ENCODE measurements at places on chromosomes 16 and 17.
A peak's percentile ranks its signal among the peaks of the same experiment; 100 is the strongest.

DNA sequence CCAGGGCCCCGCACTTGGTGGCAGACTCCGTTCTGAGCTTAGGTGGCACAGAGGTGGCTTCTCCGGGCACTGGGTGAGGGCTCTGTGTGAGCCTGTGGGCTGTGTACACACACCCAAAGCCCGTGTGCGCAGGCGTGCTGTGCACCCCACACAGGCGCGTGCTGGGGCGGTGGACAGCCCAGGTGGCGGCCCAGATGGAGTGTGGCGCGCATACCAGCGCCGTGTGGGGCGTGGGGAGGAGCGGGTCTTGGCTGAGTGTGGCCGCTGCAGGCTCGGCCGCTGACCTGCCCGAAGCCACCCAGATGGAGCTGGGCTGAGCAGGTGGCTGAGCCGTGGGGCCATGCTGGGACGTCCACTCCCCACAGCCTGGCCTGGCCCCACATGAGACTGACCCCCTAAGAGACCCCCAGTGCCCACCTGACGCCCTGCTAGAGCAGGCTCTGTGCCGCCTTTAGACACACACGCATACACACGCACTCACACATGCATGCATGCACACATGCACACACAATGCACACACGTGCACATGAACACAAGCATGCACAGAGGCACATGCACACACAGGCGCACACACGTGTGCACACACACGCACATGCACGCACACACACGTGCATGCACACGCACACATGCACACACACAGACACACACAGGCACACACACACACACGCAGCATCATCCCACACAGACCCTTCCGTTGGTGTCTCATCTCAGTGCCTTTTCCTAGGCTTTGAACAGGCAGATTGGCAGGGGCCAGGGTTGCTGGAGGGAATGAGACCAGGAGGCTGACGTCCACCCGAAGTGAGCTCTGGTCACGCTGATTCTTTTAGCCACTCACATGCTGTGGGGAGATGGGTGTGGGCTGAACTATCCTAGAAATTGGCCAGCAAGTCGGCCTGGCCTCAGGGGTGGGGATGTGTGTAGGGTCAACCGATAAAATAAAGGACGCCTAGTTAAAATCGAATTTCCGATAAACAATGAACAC lies 2.1 kb downstream of the PRR35 start:
- DNase-seq = no peak

DNA sequence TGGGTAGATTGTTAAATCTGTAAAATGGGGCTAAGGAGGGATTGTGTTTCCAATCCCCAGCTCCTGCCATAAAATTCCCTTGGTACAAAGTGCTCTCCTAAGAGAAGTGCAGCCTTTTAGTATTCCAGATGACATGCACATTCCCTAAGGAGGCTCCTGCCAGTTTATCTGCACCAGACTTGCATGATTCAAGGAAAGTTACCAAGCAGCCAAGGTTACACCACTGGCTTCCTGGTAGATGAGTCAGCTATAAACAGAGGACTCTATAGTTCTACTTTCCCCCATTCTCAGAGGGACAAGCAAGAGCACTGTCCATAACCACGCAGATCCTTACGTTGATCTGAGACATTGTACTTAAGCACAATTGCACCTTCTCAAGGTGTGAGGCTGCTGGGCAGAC lies 1.9 kb downstream of the CALB2 start:
- no peak for DNase-seq

GRCh38 chr17:28487881-28488532 lies 14.6 kb downstream of the SLC13A2 start:
- DNase-seq = no peak

GRCh38 chr16:694187-694862 lies 4.1 kb upstream of the WDR24 start:
- no peak for DNase-seq

- no peak for DNase-seq
Observed at GRCh38 chr17:8468127-8468526, 32.4 kb downstream of the NDEL1 start.

GRCh38 chr16:46948548-46949166 lies 24.8 kb downstream of the DNAJA2 start:
- no peak for DNase-seq

DNA sequence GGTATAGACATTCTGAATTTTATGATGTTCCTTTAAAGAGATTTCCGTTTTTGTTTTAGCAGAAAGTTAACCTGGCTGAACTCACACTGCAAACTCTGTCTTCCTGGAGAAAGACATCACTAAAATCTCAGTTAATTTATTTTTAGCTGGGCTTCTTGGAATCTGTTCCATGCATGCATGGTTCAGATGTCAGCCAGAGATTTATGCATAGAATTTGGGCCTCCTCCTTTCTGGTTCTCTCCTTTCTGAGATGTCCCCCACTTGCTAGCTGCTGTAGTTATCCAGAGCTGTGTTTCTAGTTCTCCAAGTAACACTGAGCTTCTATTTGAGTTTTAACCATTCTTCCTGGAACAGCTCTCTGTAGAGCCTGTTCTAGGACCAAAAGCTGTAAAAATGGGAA lies 77.3 kb upstream of the TANC2 start:
- DNase-seq = no peak

DNA sequence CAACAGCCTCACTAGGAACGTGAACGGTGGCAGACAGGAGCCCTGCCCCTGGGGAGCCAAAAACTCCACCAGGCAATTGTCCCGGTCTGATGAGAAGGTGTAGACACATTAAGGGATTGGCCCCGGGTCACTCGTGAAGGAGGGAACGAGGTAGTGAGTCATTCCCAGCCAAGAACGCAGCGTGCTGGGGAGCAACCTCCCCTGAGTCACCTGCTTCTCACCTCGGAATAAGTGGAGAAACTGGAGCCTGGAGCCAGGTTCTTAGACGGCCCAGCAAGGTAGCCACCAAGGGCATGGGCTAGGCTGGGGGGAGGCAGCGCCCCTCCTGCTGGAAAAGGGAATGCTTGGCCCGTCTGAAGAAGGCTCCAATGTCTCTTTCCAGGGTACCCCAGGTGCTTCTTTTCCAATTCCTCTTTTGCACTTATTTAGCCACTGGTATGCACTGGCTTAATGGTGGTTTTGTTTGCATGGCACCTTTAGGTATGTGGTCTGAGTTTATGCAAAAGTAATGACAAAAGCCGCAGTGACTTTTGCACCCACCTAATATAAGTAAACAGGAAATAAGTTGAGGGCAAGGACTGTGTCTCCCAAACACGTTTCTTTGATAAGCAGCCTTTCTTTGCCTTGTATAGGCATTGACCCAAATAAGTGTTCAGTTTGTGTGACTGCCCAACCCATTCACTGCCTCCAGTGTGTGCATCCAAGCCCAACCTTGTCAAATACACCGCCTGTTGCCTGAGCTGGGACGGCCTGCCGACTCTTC lies 1.8 kb upstream of the HELZ start:
- no peak for DNase-seq

GRCh38 chr17:82752371-82753200 lies 721 bp downstream of the TBCD start:
- no peak for DNase-seq

GRCh38 chr17:76267051-76267576 lies 2.0 kb downstream of the UBALD2 start:
- DNase-seq = no peak

- DNase-seq = peak; percentile 95
Observed at GRCh38 chr16:29029168-29029994, 44.5 kb downstream of the LAT start.

GRCh38 chr17:48545539-48545938 lies 630 bp upstream of the HOXB2 start:
- no peak for DNase-seq

GRCh38 chr17:40443196-40443987 lies at the start of gene IGFBP4:
TSS of gene IGFBP4 (plus strand) at chr17:40443450. CDS start at chr17:40443736, 286 bp downstream.
- DNase-seq = peak; percentile 51

- no peak for DNase-seq
Observed at GRCh38 chr16:19923396-19923795, 38.7 kb upstream of the GPRC5B start.

- no peak for DNase-seq
Observed at GRCh38 chr16:66207139-66207882, 159.2 kb upstream of the CDH5 start.

- no peak for DNase-seq
Observed at GRCh38 chr16:81676066-81676882, 102.8 kb upstream of the PLCG2 start.

DNA sequence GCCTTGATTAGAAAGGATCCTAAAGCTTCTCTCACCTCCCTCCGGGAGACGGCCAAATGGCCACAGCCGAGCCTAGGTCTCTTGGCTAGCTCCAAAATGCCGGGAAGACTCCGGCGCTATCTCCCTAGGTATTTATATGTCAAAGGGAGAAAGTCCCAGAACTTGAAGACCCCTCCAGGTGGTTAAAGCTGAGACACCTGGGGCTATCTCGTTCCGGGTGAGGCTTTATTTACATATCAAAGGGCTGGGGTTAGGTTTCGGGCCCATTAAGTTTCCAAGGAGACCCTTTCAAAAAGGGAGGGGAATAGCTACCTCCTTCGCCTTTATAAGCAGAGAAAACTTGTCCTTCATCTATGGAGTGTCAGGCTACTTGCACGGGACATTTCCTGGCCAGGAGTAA lies 70.9 kb upstream of the KIFC3 start:
- DNase-seq = no peak

DNA sequence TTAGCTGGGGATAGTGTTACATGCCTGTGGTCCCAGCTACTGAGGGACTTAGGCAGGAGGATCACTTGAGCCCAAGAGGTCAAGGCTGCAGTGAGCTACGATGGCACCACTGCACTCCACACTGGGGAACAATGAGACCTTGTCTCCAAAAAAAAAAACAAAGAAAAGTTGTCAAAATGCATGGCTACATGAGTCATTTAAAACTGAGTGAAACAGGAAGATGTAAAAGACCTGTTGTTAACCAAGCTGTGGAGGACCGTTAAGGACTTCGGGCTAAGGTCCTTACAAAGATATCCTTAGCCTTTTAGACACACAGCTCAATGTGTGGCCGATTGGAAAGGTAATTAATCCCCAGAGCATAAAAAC lies 25.1 kb downstream of the ZP2 start:
- no peak for DNase-seq

DNA sequence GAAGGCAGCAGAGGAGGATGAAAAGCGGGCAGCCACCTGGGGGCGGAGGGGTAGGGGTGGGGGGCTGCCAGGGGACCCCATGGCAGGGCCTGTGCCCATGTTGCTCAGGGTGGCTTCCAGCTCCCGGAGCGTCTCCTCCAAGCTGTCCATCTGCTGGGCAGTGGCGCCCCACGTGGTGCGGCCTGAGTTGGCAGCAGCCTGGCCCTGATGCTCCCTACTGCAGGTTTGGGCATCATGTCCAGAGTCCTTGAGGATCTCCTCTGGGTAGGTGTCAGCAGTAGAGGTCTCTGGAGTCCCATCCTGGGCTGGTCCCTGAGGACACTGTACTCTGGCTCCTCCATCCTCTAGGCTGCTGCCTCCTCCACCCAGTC lies 60.9 kb downstream of the SRCIN1 start:
- no peak for DNase-seq

GRCh38 chr17:37107406-37108083 lies 158.8 kb downstream of the AATF start:
- DNase-seq = no peak

All from stimulated activated CD4-positive, alpha-beta T cell treated with anti-CD3 and anti-CD28 coated beads, Interleukin-4, amount 100 ng/mL, for 4 hours (primary cell).